ENCODE measurements at places on chromosomes 13 and 19.
A peak's percentile ranks its signal among the peaks of the same experiment; 100 is the strongest.

DNA sequence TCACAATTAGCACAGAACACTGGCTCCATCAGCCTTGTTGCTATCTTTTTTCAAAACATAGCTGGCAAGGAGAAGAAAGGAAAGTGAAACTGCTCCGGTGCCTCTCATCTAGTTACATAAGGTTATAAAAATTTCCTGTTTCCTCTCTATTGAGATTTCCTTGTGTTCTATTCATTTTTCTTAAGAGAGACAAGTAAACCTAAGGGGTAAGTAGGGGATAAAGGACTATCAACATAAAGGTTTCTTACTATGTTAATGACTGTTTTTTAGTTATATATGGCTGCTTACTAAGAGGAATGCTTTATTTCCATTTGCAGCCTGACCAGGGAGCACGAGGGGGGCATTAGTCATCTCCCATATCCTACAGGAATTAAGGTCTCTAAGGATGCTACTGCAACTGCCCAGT is 73.2 kb upstream of the MLNR start:
- peak; percentile 61 for DNase-seq

GRCh38 chr13:30978981-30979956 is 46.8 kb downstream of the TEX26 start:
- DNase-seq = no peak

DNA sequence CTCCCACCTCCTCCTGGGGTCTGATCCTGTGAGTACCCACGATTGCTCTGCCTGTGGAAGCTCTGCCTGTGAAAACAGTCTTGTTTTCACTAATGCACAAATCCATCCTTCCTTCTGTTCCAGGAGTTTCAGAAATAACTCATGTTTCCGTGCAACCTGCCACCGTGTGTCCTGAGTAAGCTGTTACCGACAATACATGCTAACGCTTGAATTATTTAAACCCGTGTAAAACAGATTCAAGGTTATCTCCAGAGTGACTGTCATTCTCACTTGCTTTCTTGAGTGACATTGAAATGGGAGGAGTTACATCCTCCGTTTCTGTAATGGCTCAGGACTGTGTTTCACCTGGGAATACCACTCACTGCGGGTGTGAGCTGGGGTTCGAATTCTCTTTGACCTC is 24.9 kb downstream of the GPR12 start:
- no peak for DNase-seq

DNA sequence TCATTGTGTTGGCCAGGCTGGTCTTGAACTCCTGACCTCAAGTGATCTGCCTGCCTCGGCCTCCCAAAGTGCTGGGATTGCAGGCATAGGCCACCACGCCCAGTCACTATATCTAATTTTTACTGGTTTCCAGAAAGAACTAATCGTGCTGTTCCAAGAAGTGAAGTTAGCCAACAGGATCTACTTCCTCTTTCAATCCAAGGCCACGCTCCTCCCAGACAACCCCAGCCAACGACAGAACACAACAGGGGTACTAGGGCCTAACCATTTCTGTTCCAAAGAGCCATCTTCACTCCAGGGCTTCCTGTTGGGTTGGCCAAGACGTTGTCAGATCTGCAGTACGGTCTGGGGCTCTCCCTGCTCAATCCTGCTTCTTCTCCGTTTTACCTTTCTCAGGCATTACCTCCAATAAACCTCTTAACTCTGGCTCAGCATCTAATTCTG is 7.0 kb upstream of the LSM14A start:
- DNase-seq = no peak

GRCh38 chr13:97395447-97396136 is 38.4 kb upstream of the RAP2A start:
- peak; percentile 71 for DNase-seq

DNA sequence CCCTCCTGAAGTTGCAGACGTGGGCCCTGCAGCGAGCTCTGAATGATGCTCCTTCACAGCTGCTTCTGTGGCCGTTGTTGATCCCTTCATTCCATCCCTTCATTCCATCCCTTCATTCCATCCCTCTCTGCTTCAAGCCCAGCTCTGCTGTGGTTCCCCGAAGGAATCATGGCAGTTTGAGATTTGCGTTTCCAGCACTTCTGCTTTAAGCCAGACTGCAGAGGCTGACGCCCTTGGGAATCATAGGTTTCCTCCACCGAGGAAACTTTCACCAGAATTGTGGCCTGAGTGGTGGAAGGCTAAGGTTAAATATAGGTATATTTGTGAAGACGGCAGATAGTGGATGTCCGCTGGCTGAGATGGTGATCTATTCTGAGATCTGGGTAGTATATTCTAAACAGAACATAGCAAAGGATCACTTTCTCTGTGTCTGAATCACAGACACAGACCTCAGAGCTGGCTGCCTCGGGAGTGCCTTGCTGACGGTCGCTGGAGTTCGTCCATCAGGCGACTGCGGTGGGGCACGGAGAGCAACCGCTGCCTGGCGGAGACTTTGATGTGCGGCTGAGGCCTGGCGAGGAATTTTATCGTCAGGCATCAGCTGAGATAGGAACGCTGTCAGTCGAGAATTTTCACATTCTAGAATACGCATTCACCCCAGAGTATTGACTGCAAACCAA is 42.8 kb upstream of the DCUN1D2 start:
- no peak for DNase-seq

- DNase-seq = no peak
Measured at GRCh38 chr13:20206065-20206697, 13.4 kb upstream of the GJB2 start.

DNA sequence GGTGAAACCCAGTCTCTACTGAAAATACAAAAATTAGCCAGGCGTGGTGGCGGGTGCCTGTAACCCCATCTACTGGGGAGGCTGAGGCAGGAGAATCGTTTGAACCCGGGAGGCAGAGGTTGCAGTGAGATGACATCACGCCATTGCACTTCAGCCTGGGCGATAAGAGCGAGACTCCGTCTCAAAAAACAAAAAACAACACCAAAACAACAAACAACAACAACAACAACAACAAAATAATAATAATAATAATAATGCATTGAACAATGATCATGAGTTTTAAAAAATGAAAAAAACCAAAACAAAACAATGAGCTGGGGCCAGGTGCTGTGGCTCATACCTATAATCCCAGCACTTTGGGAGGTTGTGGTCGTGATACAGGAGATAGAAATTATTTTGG is 23.1 kb upstream of the HOMER3 start:
- DNase-seq = no peak

DNA sequence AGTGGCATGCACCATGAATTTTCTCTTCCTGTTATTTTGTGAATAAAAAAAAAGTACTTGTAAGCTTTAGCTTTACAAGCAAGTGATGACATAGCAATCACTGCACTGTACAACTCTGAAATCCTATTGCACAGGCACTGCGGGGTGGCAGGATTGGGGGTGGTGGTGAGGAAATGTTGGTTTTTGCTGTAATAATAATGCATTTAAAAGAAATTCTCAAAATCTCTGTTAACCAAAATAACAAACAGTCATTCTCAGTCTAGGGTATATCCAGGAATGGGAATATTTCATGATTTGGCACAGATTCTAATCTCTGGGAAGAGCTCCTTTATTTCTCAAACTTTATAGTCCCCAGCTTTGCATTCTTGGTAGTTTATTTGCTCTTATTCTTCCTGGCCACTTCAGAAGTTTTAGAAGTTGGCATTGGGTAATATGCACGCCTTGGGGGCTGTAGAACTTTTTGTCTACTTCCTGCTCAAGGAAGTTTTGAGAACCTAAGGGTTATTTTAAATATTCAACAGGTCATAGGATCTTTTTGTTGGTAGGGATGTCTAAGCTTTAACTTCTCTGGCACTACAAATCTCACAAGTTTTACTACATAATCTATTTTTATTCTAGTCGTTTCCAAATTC is 353.0 kb upstream of the KLF12 start:
- no peak for DNase-seq

DNA sequence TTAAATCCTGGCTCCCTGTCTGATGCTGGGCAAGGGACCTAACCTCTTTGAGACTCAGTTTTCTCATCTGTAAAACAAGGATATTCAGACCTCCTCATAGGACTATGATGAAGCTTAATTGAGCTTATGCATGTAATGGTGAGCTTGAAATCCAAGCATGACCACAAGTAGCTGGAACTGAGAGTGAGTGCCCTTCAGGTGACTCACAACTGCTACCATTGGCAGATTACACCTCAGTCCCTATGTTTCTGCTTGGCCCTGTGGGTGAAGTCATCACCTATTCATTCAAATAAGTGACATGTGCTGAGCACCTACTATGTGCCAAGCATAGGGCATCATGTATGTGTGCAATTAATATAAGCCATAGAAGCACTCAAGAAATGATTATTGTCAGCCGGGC is 25.7 kb downstream of the NOVA2 start:
- peak; percentile 32 for DNase-seq

All from fibroblast of mammary gland (primary cell).